Left ventricle myocardium superior (tissue), 1 donor: ENCODE measurements at places on chromosomes 3 and 15.

DNA sequence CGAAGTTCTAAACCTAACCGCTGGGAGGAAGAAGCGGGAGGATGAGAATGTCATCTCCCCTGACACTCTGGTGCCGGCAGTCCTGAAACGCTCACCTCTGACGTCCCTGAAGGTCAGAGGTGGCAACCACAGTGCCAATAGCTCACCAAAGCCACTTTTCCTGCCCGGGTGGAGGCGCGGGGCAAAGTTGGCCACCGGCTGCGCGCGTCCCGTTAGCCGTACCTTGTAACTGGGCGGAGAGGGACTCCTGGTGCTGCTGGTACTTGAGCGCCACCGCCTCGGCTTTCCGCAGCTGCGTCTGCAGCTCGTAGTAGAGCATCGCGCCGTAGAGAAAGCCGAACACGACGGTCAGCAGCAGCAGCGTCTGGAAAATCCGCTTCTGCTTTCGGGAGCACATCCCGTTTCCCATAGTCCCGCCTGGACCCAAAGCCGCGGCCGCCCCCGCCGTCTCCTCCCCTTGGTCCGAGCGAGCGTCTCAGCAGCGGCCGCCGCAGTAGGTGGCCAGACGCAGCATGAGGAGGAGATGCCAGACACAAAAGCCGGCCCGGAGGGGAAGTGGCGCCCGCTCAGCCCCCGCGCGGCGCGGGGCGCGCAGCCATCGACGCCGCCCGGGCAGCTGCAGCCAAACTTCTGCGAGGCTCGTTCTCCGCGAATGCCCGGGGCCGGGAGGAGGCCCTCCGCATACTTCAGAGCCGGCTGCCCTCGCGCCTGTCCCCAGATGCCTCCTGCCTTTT is 680 bp downstream of the GOLIM4 start:
- peak; percentile 80 for DNase-seq

DNA sequence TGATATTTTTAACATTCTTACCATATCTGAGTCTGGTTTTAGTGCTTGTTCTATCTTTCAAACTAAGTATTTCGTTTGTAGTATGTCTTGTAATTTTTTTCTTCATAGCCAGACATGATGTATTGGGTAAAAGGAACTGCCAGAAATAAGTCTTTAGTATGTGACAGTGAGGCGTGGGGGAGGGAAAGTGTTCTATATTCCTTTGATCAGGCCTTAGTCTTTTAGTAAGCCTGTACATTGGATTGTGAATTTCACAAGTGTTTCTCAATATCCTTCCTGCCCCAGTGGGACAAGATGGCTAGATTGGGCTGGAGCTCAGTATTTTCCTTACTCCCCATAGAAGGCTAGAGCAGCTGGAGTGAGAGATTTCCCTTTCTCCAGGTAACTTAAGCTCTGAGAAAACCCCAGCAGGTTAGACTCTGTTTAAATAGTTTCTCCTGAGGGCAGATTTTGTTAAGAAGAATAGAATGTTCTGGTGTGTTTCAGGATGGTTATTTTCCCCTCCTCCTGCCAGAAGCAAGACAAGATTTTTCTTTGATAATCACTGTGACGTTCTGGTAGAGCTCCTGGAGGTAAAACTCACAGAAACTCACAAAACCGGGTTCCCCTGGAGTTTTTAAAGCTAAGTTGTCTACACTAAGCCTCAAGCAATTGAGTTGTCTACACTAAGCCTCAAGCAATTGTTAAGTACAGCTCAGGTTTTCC is 140.7 kb upstream of the ARPP21 start:
- DNase-seq, result no peak

DNA sequence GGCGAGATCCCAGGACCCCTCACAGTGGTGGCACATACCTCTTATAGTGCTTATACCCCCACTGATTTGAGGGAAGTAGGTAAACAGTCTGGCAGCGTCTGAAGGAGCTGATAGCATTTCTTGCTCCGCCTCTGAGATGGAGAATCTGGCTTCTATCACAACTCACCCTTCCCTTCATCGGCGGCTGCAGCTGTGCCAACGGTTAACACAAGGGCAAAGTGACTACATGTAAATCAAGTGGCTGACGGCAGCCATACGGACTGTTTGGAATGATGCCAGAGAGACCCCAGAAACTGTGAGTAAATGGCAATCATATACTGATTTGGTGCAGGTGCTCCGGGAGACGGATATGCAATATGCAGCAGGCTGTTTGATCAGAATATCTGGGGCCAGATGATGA is 66.8 kb upstream of the UNC13C start:
- DNase-seq, result no peak

GRCh38 chr15:95024351-95024750 is 793.0 kb downstream of the MCTP2 start:
- DNase-seq, result no peak

DNA sequence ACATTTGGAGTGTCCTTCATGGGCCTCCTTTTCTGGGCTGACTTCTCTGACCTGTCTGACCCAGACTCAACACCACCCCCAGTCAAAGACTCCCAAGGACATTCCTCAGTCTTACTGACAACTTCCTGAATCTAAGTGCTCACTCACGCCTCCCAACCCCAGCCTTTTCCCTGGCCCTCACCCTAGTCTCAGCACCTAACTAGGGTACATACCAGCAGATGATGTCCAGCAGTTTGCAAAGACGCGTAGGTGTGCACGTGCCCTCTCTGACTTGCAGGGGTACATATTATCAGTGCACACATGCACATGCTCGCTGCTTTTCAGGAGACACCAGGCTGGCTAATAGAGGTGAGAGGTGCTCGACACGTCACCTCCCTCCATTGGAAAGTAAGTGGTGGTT is 38.7 kb upstream of the SLCO2A1 start:
- DNase-seq, result no peak

- DNase-seq, result no peak
Measured at GRCh38 chr3:34202975-34203374, 404.5 kb downstream of the PDCD6IP start.

GRCh38 chr3:24185738-24186384 is 240.8 kb downstream of the NR1D2 start:
- no peak for DNase-seq

- DNase-seq, result no peak
Measured at GRCh38 chr15:38684440-38685010, 119.9 kb upstream of the RASGRP1 start.

DNA sequence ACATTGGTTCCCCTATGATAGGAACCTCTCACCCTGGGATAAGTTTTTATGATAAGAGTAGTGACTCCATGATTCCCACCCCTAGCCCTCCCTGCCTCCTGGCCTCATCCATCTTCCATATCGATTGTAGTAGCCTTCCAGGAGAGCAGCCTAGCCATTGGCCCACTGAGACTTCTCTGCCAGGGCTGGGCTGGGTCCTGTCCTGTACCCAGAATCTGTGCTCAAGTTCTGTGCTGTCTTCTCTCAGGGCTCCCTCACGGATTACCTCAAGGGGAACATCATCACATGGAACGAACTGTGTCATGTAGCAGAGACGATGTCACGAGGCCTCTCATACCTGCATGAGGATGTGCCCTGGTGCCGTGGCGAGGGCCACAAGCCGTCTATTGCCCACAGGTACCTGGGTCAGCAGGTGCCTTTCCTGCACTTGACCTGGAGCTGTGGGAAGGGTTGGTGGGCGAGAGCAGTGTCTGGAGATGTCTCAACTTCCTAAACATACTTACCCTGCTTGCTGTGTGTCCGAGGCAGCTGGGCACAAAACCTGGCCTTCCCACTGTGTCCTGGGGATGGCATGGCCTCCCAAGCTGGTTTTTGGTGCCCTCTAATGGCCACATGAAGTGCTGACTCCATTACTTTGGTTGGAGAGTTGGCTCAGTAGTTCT is 16.6 kb upstream of the EXOG start:
- peak; percentile 66 for DNase-seq

DNA sequence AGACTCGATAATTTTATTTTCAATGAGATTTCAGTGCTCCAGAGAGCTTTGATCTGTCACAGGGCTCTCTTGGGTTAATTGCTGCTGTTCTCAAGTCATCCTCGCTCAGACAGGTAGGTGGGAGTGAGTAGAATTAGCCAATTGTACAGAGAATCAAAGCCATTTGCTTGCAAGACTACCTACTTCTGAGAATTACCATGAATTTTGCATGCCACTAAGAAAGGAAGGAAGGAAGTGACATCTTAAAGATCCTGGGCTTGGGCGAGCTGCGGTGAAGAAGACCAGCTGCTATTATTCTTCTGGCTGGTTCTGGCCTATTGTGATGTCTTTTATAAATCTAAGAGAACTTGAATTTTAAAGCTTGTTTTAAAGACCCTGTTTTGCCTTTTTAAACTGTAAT is 154.1 kb upstream of the LPP start:
- no peak for DNase-seq

- DNase-seq, result no peak
Measured at GRCh38 chr15:92448370-92448769, 54.7 kb downstream of the ST8SIA2 start.

DNA sequence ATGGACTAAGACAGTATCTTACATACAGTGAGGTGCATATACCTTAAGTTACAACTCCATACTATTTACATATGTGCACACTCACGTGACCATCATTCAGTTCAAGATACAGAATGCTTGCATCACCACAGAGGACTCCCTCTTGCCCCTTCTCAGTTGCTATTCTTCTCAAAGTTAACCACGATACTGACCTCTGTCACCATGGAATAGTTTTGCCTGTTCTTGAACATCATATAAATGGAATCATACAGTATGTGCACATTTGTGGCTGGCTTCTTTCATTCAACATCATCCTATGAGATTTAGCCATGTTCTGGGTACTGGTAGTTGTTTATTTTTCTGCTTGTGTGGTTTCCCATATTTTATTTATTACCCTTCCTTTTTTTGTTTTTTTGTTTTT is 10.4 kb upstream of the ZSCAN2 start:
- no peak for DNase-seq

DNA sequence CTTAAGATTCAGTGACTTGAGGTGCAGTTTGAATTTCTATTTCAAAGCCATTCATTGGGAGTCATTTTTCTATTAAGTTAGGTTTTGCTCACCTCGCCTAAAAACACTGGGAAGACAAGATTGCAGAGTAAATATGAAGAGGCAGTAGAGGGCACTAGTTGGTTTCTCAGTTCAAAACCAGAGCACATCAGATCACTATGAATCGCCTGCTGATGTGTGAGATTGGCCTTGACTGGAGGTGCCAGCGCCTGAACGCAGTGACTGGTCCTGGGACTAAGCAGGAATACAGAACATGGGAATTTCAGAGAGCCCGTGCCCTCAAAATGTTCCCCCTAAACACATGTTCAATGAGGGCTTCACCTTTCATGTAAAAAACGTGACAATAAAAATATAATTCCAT is 229.0 kb downstream of the ITPR1 start:
- peak; percentile 59 for DNase-seq

DNA sequence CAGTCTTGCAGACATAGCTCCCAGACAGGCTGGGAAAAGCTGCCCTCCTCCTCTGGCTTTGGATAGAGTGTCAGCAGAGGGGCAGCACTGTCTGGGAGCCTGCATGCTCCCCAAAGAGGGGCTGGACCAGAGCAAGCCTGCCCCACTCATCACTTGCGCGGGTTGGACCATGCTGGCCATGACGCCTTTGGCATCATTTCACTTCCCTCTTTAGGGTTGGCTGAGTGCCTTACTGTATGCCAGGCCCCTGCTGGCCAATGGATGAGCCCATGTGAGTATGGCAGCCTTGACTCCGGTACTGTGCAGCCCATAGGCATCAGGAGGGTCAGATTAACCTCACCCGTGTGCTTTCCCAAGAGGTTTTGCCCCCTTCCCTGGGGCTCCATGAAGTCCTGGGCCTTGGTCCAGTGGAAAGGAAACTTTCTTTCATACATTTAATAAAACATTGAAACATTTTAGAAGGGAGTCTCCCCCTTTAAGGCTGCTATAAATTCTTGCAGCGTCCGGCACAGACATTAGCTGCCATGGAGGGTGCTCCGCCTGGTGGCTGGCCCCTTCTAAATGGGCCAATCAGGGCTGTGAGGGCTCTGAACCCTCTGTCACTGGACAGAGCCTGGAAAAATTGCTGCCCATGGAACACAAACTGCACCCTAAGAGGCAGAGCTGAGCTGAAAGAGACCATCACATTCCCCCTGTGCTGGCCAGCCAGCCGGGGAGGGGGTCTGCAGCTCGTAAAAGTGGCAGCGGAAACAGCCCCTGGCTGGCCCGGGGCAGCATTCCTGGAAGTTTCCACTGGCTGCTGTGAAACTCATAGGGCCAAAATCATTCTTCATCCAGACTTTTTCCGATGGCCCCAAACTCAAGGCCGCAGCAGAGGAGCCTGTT is 20.8 kb upstream of the DUSP7 start:
- DNase-seq, result no peak

DNA sequence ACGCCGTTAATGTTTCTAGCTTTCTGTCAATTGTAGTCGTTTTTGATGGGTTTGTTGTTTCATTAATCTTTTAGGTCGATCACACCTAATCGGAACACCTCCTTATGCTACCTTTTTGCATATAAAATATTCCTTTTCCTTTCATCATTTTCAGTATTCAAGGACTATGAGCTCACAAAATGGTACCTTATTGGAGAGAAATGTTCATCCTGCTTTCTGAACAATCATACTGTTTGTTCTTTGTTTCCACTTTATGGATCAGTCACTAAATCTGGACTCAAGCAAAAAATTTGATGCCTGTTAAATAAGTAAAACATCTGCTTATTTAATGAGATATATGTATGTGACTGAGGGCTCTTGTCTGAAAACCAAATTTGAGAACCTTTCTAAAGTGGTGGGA is 1.1 kb downstream of the KIF15 start:
- no peak for DNase-seq
